ENCODE measurements at places on chromosomes 3 and 15. TPM values are rescaled to one million over a fixed set of nuclear protein-coding genes. Genes with fewer than 3 reads are reported as not detected.

Gene PSTPIP1
- total RNA-seq, result 16.0 TPM

Gene HCLS1
- total RNA-seq, result 128 TPM

Gene CCDC13
- total RNA-seq, result 0.94 TPM

Gene ZNF660
- total RNA-seq, result 3.1 TPM

Gene LZTFL1
- 191 TPM for total RNA-seq

Gene SKOR1
- total RNA-seq, result 0.14 TPM

Gene LRCH3
- total RNA-seq, result 25.4 TPM

Gene DUOXA1
- 0.24 TPM for total RNA-seq

Gene FETUB
- 0.09 TPM for total RNA-seq

Gene CHD2
- total RNA-seq, result 78.7 TPM

GRCh38 chr15:58882243-58882642 is 51.2 kb downstream of the SLTM start:
- DNase-seq, result no peak

DNA sequence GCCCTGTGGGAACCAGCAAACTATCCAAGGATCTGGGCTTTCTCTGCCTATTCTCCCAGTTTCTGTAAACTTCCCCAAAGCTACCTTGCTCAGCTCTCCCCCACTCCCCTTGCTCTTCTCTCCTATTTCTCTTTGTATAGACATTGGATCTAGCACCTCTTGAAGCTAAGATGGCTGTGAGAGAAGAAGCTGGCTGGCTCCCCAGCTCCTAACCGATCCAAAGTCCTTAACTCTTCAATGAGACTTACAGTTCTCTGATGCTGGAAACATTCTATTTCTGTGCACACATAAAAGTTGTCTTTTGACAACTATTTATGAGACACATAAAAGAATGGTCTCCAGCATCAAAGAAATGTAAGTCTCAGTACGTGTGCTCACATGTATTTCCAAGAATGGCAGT is 70.6 kb upstream of the C3orf80 start:
- DNase-seq, result no peak

DNA sequence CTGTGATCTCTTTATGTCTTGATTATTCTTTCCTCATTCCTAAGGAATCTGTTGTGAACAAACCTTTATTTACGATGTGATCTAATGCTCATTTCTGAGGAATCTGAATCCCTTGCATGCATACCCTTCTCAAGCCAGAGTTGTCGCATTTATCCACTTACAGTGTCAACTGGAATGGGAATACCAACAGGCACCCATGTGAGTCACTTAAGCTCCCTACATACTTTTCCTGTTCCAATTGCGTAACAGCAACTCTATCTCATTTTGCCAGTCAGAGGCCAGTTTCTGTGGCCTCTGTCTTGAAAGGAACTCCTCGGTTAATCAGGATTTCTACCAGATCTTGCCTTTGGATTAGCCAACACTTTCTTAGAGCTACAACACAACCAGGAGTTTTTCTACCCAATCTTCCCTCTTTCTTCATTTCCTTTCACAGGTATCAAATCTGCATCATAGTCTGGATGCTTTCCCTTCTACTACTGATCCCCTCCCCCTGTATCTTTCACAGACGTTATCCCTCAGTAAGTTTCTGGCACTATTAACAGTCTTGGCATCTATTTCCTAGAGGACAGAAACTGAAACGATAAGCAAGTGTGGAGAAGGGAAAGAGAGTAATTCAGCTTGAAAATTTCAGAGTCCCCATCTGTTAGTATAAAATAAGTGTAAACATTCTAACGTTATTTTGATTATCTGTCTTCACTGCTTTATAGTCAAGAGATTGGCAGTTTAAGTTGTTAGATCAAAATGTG is 66.8 kb upstream of the BCHE start:
- no peak for DNase-seq

DNA sequence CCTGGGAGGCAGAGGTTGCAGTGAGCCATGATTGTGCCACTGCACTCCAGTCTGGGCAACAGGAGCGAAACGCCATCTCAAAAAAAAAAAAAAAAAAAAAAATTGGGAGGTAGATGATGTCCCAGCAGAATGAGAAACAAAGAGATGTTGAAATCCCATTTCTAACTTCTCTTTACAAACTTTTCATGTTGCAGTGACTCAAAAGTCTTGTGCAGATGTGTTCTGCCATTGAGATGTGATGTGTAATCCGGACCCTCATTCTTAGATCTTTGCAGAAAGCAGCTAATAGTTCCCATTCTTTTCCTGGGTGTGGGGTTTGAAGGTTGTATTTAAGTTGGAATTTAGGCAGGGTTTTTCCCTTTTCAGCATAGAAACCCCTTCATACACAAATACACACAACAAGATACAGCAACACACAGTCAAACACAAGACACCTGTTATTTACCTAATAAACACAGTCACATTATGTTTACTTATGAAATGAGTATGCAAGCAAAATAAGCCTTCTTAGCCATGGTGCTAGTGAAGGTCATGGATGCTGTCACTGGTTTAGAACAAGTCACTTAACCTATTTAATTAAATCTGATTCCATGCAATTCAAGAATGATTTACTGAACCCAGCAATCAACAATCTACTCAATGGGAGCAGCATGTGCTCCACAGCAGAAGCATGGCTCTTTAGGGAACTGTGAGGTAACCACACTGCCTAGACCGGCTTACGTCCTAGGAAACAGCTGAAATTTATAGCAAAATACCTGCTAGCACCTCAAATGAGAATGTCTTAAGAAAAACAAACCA is 14.9 kb downstream of the SIAH2 start:
- no peak for DNase-seq

- no peak for DNase-seq
These were observed 226.6 kb upstream of the AZI2 start for GRCh38 chr3:28575100-28575745.

DNA sequence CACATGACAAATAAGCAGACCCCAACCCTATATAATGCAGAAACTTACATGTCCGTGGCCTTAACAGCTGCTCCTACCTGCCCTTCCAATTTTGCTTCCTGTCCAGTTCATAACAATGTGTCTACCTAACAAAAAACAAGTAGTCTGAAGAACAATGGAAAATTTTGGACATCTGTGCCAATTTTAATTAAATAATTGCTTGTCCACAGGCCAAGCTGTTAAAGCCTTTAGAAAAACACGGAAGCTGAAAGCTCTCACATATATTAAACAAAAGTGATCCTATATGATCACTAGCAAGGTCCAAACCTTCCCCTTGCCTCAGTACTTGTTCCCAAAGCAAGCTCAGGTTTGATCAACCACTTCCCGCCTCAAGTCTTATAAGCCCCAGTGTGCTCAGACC is 37.1 kb downstream of the MAGI1 start:
- DNase-seq, result no peak

- DNase-seq, result no peak
These were observed 711.7 kb upstream of the GOLIM4 start for GRCh38 chr3:168807448-168807847.

DNA sequence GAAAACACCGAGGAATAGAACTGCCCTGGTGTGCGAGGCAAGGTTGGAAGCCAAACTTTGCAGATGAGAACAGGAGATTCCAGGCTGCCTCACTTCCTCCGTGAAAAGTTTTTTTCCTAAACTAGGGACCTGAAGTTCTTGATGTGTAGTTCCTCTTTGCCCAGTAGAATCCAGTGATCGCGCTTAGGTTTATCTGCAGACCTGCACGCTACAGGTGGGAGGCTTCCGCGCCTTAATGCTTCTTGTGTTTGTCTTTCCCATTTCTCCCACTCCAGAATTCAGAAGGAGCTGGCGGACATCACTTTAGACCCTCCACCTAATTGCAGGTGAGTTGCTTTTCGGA is 5.4 kb downstream of the UBE2E1 start:
- no peak for DNase-seq

DNA sequence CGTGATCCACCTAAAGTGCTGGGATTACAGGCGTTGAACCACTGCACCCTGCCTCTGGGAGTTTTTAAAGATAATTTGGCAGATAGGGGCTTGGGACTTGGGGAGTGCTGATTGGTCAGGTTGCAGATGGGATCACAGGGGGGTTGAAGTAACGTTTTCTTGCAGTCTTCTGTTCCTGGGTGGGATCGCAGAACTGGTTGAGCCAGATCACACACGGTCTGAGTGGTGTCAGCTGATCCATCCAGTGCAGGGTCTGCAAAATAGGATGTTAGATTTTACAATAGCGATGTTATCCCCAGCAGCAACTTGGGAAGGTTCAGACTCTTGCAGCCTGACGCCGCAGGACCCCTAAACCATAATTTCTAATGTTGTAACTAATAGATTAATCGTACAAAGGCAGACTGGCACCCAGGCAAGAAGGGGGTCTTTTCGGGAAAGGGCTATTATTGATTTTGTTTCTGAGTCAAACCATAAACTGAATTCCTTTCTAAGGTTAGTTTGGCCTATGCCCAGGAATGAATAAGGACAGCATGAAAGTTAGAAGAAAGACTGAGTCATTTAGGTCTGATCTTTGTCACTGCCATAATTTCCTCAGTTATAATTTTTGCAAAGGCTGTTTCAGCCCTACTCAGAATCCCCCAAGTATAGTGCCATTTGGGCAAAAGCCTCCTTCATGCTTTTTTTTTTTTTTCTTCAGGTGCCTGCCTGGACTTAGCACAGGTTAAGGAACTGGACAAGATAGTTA is 1.5 kb upstream of the CA12 start:
- no peak for DNase-seq

GRCh38 chr15:49306551-49306950 is 116.5 kb upstream of the FGF7 start:
- no peak for DNase-seq

DNA sequence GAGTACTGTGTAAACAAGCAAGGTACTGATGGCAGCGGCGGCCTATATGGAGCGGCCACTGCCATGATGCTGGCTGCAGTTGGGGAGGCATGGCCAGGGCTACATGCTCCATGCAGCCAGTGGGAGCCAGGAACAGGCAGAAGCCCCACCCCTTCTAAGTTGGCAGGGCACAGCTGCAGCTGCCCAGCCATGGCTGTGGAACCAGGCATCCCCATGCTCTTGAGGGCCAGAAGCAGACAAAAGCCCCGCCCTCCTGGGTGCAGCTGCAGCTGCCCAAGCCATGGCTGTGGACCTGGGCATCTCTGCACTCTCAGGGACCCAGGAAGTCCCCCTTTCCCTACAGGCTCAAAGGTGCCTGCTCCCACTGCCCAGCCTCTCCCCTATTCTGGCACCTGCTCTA is 150.9 kb downstream of the FMN1 start:
- DNase-seq, result no peak

DNA sequence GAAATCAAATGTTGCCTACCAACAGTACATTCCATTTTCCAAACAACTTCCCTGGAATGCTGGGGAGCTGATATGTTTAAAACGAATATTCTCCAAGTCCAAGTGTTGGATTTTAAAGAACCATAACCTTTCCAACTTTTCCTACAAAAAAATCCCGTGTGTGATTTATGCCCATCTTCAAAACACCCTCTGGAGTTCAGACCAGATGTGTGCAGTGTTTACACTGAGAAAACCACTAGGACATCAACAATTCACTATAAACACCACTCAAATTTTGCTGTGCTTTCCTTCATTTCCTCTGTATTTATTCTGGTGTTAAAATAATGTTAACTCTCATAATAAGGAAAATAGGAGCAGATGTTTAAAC is 2.4 kb downstream of the VGLL4 start:
- DNase-seq, result no peak

- DNase-seq, result no peak
These were observed 15.0 kb upstream of the CCDC50 start for GRCh38 chr3:191314109-191314728.

GRCh38 chr3:117302428-117302827 is 592.8 kb downstream of the TUSC7 start:
- no peak for DNase-seq

DNA sequence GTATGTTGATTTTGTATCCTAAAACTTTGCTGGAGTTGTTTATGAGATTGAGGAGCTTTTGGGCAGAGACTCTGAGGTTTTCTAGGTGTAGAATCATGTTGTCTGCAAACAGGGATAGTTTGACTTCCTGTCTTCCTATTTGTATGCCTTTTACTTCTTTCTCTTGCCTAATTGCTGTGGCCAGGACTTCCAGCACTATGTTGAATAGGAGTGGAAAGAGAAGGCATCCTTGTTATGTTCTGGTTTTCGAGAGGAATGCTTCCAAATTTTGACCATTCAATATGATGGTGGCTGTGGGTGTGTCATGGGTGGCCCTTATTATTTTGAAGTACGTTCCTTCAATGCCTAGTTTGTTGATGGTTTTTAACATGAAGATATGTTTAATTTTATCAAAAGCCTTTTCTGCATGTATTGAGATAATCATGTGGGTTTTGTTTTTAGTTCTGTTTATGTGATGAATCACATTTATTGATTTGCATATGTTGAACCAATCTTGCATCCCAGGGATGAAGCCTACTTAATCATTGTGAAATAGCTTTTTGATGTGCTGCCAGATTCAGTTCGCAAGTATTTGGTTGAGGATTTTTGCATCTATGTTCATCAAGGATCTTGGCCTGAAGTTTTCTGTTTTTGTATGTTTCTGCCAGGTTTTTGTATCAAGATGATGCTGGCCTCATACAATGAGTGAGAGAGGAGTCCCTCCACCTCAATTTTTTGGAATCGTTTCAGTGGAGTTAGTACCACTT is 188.1 kb downstream of the MINAR1 start:
- DNase-seq, result no peak

GRCh38 chr15:63499611-63500010 is 4.8 kb upstream of the USP3 start:
- DNase-seq, result no peak

DNA sequence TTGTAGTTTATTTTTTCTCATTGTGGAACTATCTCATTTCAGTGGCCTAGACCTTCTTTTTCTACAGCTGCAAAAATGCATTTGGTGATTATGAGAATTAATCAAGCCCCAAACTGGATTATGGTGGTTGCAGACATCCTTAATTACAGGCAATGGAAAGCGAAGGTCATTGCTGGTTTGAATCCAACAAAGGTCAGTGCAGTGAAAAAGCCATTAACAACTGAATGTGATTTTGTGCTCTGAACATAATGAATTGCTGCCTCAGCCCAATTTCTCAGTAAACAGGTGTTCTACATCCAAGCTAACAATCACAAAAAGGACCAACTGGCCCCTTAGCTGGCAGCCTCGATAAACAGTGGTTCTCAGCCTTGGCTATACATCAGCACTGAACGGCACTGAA is 260.1 kb upstream of the DPPA4 start:
- DNase-seq, result no peak

GRCh38 chr3:64462203-64462602 is 225.6 kb downstream of the ADAMTS9 start:
- no peak for DNase-seq

DNA sequence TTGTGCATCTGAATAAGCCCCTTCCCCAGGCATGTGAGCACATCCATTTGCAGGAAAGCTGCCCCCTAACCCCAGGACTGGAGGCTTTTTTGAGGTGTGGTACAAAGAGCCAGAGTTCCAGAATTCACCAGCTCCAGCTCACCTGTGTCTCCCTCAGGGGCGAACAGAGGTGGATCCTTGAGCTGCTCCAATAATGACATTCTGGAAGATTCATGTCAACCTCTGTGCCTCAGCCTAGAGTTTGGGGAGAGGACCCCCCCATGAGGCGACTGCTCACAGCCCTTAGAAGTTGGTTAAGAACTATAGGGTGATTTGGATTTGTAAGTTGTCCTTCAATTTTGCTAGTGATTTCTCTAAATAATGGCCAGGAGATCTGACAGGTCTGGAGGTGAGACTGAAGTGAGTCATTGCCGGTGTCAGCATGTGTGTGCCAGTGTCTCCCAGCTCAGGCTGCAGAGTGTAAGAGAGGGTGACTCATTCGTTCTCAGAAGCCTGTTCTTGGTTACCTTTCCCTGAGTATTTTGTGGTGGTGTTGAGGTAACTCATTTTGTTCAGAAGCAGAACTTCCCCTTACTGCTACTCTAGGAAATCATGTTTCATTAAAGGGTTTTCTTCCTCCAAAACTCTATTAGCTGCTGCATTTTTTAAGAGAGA is 136.9 kb upstream of the TOPAZ1 start:
- no peak for DNase-seq
